ENCODE measurements at places on chromosomes 5 and 9.

- DNase-seq: no peak
These were observed 246.9 kb downstream of the TLR4 start for GRCh38 chr9:117951127-117951526.

GRCh38 chr5:132074772-132075718 lies 1.5 kb downstream of the CSF2 start:
- no peak for DNase-seq

DNA sequence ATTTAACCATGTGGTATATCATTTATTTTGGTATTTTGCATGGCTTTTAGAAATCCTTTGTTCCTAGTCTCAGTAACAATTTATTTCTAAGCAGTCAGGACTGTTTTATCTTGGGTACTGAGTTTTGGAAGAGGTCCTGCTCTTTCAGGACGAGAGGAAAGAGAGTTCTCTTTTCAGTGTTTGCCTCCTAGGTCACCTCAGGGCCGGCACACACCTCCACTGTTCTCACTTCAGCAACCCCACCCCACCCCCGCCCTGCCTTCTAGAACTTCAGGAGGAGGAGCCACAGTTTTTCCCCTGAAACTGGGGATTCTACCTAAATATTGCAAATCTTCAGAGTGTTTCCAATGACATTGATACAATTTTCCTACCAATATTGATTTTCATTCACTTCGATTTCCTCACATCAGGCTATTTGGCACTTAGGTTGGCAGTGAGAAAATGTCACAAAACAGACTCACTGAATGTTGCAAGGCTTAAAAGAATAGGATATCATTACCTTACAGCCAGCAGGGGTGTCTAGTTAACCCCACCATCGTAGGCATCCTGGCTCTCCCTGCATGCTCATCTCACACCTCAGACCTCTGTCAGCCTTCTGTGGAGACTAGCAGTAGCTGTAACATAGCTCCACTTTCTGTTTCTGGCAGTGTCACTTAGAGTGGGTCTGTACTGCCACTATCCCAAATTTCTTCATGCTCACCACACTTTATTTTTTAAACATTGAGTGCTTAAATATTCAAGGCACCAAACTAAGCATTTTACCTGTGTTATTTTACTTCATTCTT lies 5.4 kb downstream of the IGIP start:
- no peak for DNase-seq

DNA sequence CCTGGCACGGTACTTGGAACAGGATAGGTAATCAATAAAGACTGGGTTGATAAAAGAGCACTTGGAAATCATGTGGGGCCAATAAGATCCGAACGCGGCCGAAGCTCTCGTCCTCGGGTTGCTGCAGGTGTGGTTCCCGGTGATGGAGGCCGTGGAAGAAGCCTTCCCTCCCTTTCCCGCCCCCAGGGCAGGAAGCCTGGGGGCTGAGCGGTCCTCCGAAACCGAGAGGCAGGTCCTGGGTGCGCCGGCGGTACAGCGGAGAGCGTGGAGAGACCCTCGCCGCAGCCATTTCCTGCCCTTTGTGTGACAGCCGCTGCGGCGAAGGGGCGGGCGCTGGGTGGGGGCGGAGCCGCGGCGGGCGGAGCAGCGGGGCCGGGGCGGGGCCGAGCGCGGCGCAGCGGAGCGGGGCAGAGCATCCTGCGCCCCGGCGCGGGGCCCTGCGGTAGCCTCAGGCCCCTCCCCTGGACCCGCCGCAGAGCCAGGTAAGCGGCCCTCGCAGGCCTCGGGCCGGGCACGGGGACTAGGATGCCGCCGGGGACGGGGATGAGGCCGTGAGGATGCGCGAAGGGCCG lies at the start of gene CYFIP2:
TSS of gene CYFIP2 (plus strand) at position 410 of the 572 bp plus-strand sequence. CDS start 19,239 bp downstream, outside the sequence.
- DNase-seq: peak; percentile 71

DNA sequence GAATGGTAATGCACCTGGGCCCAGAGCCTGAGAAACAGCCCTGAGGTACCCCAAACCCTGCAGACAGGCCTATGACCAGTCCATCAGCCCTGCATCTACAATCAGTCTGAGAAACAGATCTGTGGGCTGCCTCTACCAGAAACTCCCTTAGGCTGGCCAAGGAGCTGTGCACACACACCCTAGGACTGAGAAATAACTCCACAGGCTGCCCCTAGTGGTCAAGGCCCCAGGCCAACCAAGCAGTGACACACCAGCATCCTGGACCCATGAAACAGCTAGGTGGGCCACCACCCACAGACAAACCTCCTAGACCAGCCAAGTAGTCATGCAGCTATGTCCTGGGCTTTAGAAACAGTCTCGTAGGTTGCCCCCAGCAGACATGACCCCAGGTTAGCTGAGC lies 253.6 kb upstream of the VLDLR start:
- DNase-seq: no peak

GRCh38 chr5:2272755-2273154 lies 390.0 kb upstream of the IRX4 start:
- DNase-seq: no peak

DNA sequence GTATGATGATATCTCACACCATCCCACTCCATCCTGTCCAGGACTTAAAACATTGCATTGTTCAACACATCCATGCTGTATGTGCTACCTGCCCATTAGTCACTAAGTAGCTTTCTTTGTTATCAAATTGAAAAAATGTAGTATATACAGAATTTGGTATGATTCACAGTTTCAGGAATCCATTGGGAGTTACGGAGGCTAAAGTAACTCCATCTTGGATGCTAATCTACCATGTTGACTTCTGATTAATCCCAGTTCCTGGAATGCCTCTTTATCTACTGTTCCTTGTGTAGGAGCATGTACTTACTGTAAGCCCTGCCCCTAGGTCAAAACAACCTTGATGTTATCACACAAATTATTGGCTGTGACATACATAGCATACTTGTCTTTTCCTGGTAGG lies 38.9 kb upstream of the FOXB2 start:
- DNase-seq: no peak

- DNase-seq: no peak
These were observed 1.6 kb downstream of the MED27 start for GRCh38 chr9:132077881-132078698.

GRCh38 chr5:118211606-118212005 lies 776.7 kb downstream of the DTWD2 start:
- DNase-seq: no peak

DNA sequence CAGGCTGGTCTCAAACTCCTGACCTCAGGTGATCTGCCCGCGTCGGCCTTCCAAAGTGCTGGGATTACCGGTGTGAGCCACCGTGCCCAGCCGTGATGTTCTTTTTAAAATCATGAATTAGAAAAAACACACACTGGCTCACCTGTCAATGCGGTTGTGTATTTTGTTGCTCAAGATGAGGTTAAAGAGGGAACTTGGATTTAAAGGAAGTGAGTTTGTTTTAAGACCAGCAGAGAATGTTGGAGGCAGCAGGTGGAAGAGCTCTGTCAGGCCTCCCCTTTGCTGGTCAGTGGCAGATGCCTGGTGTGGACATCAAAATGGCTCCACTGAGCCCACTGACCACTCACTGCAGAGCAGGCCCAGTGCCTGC lies 38.9 kb downstream of the WNK2 start:
- no peak for DNase-seq

- no peak for DNase-seq
These were observed 167.8 kb downstream of the OLFM1 start for GRCh38 chr9:135255033-135255840.

DNA sequence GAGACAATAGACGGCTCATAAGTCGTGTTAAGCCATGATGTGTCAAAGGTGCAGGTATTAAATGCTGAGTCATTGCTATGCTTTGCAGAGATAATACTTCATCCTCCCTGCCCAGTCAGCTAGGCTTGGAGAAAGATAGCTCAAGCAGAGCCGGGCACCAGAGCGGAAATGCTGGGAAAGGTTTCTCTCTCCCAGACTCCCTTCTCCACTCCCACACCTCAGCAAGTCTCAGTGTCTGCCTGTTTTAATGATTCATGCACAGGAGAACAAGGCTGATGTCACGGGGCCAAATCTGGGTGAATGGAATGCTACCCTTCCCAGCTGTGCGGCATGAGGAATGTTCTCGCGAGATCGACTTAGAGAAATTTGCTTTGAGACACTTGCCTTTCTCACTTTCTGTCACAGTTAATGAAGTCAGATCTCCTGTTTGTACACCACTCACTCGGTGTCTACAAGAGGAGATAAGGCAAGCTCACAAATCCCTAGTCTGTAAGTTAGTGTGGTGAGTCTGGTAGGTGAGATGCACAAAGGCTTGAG lies 204.4 kb downstream of the EFNA5 start:
- no peak for DNase-seq

- no peak for DNase-seq
These were observed 36.8 kb upstream of the C5orf58 start for GRCh38 chr5:170195961-170196360.

- DNase-seq: no peak
These were observed 296.6 kb downstream of the FBXL7 start for GRCh38 chr5:15796557-15796956.

- DNase-seq: no peak
These were observed 92.4 kb downstream of the MED27 start for GRCh38 chr9:131987232-131987631.

DNA sequence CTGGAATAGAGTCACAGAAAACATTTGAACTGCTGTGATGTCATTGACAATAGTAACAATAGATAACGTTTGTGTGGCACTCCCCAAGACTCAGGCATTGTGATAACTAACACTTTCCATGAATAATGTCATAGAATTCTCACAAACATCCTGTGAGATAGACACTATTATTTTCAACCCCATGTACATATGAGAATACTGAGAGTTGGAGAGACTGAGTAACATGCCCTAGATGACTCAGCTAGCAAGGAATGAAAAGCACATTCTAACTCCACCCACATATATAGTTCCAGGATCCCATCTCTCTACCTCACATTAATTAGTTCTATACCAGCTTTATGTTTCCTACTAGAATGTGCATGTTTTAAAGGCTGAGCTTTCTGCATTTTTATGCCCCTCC lies 71.4 kb downstream of the ASTN2 start:
- no peak for DNase-seq

- DNase-seq: no peak
These were observed 39.8 kb upstream of the COL5A1 start for GRCh38 chr9:134601764-134602163.

GRCh38 chr9:94593459-94594345 lies at the start of gene FBP2:
FBP2 (minus strand) TSS chr9:94593824; CDS start chr9:94593726, 98 bp downstream.
- no peak for DNase-seq

DNA sequence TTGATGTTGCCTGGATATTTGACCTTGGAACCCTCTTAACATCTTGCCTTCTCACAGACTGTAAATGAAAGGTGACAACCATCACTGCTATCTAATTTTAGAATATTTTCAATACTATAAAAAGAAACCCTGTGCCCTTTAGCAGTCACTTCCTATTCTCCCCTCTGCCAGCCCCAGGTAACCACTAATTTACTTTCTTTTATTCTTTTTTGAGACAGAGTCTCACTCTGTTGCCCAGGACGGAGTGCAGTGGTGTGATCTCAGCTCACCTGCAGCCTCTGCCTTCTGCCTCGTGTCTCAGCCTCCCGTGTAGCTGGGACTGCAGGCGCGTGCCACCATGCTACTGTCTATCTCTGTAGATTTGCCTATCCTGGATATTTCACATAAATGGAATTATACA lies 43.6 kb downstream of the FRMPD1 start:
- DNase-seq: no peak

DNA sequence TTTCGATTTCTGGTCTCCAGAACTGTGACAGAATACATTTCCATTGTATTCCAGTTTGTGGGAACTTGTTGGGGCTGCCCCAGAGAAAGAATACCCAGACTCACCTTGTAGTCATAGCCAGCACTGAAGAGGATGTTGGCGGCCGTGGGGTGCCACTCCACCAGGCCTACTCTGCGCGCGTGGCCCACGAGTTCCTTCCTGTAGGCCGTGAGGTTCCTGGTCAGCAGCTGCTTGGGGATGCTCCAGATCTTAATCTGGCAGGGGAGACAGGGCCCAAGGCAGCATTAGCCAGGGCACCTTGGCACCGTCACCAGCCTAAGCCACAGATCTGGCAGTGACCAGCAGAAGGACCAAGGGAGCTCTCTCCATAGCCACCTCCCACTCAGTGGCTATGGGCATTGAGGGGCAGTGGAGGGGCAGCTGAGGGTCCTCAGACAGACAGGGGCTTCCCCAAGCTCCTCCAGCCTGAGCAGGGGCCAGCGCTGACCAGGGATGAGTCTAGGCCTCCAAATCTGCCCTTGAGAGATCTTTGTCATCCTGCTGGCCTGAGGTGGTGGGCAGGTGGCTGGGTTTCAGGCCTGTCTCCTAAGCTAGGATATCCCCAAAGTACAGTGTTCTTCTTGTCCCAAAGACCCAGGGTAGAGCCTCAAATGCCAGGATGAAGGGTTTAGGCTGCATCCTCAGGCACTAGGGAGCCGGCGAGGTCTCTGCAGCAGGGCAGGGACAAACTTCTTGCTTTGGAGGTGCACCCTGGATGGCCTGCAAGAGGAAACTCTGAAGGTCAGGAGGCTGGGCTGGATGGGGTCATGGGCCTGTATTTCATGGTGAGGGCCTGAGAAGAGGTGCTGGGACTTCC lies 15.9 kb upstream of the TRIM14 start:
- no peak for DNase-seq

DNA sequence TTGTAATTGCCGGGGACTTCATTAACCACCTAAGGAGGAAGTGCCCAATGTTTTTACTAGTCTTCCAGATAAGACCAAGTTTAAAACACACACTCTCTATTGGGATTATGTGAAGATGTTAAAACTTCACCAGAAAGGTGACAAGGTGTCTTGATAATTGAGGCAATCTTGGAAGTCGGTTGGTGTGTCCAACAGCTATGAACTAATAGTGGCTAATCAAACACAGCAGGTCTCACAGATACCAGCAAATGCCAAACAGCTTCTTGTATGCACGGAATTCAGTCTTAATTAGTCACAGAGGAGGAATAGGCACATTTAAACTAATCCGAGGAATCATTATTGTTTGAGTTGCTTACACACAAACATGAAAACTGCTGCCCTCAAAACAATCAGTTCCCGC lies 214.5 kb downstream of the SEC61B start:
- no peak for DNase-seq

- DNase-seq: no peak
These were observed 372.3 kb downstream of the SPOCK1 start for GRCh38 chr5:137126829-137127228.

GRCh38 chr5:155943516-155944407 lies 383.2 kb upstream of the SGCD start:
- DNase-seq: no peak

GRCh38 chr9:131274674-131275331 lies 1.5 kb downstream of the FAM78A start:
- no peak for DNase-seq

- DNase-seq: no peak
These were observed 336.1 kb downstream of the DRD1 start for GRCh38 chr5:175107865-175108264.

GRCh38 chr5:136190904-136191303 lies 2.1 kb downstream of the SMIM32 start:
- DNase-seq: no peak

DNA sequence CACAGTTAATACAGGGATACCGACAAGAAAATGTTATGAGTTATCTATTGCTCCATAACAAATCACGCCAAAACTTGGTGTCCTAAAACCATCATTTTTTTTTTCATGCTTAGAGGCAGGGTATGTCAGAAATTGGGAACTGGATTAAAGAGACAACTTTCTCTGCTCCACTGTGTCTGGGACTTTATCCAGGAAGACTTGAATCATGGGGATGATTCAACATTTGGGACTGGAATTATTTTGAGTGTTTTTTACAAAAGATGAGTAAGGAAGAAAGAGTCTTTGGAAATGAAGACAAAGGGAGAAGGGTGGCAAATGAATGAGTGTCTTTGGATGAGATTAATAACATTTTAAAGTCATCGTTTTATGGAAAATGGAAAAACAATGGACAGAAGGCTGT lies 1883.7 kb upstream of the C9orf72 start:
- DNase-seq: no peak

GRCh38 chr9:33241298-33241697 lies 1.3 kb downstream of the SPINK4 start:
- DNase-seq: no peak

GRCh38 chr5:75890546-75890945 lies 173.3 kb upstream of the POC5 start:
- no peak for DNase-seq

Data from D721Med (cell line).